ENCODE measurements at places on chromosomes 5 and 9.

DNA sequence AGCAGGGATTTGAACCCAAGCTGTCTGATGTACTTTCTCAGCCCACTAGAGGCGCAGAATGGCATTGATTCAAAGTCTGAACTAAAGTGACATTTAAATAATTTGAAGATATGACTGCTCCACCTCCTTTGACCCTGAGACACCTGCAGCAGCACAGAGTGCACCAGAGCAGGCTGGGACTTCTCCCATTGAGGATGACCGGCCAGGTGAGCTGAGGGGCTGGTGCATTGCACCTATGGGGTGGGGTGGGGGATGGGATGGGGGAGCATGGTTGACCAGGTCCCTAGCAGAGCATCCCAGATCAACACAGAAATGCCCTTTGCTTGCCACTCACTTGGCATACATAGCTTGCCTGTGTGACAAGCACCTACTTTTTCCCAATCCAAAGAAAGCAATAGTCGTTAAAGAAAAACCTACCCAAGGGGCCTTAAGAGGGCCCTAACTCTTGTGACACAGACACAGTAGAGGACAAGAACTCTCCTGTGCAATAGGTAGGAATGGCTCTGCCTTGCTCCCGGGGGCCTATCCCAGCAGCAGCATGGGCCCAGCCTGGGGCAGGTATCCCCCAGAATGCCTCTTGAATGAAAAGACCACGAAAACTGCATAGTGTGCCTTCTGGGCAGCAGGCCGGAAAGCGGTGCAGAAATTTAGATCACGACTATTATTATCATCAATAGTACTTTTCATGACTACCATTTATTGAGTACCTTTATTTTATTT lies 6.5 kb downstream of the SH3PXD2B start:
- DNase-seq: no peak

DNA sequence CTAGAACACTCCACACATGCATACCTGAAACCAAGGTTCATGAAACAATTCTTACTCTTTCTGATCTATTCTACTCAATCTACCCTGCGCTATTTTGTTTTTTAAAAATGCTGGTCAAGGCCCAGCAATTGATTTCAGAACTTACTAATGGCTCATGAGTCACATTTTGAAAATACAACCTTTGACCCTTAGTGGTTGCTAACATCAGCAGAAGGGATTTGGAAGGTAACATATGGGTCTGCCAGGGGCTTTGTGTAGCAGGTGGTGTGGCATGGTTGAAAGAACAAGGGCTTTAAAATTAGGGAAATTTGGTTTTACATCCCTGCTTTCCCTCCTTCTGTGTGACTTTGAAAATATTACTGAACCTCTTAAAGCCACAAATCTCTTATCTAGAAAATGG lies 101.4 kb downstream of the ATG10 start:
- DNase-seq: no peak

DNA sequence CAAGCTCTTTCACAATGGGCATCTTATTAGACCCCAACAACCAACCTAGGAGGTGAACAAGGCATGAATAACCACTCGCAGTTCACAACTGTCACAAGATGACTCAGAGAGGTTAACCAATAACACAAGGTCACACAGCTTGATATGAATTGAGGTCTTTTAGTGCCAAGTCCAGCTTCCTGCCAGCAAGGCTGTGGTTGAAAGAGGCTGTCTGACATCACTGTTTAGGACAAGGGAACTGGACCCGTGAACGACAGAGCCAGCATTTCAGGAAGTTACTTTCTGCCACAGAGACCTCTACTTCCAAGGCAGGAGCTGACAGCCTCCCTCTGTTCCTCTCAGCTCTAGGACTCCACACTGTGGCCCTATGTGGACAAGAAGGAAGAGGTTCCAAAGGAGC lies 53.4 kb upstream of the ALDH1B1 start:
- DNase-seq: no peak

GRCh38 chr5:150075806-150076205 lies 10.5 kb downstream of the CSF1R start:
- no peak for DNase-seq

Data from stimulated activated CD8-positive, alpha-beta memory T cell treated with anti-CD3 and anti-CD28 coated beads, Interleukin-2, amount 100 ng/mL, for 1 hour (primary cell).